ENCODE measurements at places on chromosomes 12 and 14. TPM values are rescaled to one million over a fixed set of nuclear protein-coding genes. Genes with fewer than 3 reads are reported as not detected.

The HOTAIR gene
- not detected for total RNA-seq

GRCh38 chr12:13170892-13171490, 25.5 kb upstream of the EMP1 start:
- no peak overlapping the region for H3K27ac ChIP-seq
- no peak for DNase-seq
- no peaks in the 10 kb centered on the region for H3K27me3 ChIP-seq
- no peak overlapping the region for H3K4me3 ChIP-seq
- no peaks in the 10 kb centered on the region for H3K36me3 ChIP-seq
- H3K4me1 ChIP-seq, result no peaks in the 10 kb centered on the region

The KCNH3 gene
- total RNA-seq, result 5.9 TPM

The OTOGL gene
- total RNA-seq, result 0.83 TPM

The CCDC198 gene
- total RNA-seq, result not detected

DNA sequence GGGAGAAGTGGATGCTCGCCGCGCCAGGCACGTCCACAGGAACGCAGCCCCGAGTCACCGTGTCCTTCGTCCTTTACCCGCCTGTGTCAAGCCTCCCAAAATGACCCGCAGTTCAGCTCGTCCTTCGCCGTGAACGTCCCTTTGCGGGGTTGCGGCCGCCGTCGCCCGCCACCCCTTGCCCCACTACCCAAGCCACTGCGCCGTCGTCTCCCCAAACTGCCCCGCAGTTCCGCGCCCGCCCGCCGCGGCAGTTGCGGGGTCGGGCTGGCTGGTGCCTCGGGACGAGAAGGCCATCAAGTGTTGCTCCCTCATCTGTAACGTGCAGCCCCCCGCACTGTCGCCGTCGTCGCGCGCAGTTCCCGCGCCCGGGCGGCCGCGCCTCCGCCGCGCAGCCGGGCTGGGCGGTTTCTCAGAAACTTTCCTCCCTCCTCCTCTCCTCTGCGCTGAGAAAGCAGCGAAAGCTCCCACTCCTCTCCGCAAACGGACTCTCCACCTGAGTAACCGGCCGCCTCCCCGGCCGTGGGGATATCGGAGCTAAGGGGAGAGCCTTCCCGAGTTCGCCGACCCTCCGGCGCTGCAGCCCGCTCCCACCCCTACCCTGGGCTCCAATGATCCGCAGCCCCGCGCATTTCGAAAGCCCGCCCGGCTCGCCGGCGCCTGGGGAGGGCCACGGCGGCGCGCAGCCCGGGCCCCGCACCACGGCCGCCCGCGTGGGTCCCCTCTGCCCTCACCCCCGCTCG, 6.7 kb downstream of the CDKN1B start:
- H3K4me3 ChIP-seq, result peak overlapping the region; percentile 91
- H3K36me3 ChIP-seq, result no peaks in the 10 kb centered on the region
- peak overlapping the region; percentile 17 for H3K27ac ChIP-seq
- H3K4me1 ChIP-seq, result peaks cover 9% of the 10 kb centered on the region

The EPYC gene
- total RNA-seq, result not detected

DNA sequence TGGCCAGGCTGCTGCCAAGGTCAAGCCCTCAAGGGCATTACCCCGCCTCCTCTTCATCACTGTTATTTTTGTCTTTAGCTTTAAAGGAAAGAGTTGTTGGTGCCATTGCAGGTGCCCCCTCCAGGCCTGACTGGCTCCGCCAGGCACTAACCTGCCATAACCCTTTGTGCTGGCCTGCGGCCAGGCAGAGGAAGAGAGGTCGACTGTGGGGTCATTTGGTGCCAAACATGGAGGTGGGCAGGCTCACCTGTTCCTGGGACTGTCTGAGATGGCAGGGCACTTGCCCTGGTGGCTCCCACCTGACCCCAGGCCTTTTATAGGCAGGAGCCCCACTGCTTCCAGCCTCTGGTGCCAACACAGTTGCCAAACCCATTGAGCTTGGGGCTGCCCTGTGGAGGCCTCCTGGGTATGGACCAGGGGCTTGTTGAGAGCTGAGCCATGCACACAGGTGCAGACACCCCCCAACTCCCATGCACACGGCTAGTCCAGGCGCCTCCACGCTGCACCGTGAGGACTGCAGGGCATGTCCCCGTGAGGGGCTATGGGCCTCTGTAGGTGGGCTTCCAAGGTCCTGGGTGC, 29.4 kb upstream of the PLD4 start:
- H3K27me3 ChIP-seq, result no peaks in the 10 kb centered on the region
- no peak for DNase-seq
- H3K27ac ChIP-seq, result no peak overlapping the region
- H3K4me1 ChIP-seq, result peaks cover 12% of the 10 kb centered on the region

DNA sequence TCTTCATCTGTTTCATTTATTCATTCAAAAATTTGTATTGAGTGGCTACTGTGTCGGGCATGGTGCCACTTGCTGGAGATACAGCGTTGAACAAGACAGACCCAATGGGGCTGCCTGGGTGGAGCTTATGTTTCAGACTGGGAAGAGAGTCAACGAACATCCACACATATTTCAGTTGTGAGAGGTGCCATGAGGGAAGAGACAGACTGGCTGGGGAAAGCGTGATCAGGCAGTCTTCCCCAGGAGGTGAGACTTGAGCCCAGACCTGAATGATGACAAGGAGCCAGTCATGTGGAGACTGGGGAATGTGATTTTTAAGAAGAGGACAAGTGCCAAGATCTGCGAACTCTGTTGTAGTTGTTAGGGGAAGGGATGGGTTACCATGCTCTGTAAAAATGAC, 12.2 kb downstream of the BICD1 start:
- H3K27ac ChIP-seq, result peak overlapping the region; percentile 65
- no peak for DNase-seq
- peak overlapping the region; percentile 70 for H3K4me3 ChIP-seq
- no peaks in the 10 kb centered on the region for H3K27me3 ChIP-seq
- no peaks in the 10 kb centered on the region for H3K36me3 ChIP-seq

DNA sequence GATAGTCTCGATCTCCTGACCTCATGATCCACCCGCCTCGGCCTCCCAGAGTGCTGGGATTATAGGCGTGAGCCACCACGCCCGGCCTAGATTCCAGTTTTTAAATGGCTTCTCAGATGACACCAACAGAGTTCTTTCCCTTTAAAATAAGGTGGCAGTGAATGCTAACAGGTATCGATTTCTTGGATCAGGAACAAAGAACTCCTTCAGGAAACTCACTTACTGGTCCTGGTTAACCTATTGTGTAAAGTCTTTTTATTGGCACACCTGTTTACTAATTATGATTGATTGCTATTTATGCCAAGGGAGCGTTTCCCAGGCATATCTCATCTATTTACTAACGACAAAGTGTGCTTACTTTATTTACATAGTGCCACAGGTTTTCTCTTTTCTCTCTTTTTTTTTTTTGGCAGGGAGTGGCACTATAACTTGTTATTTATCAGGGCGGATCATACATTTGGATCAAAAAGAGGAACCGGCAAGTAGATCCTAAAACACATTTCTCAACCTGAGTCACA, 89.7 kb downstream of the GLT1D1 start:
- H3K4me3 ChIP-seq, result no peak overlapping the region
- no peaks in the 10 kb centered on the region for H3K4me1 ChIP-seq
- peaks cover 10% of the 10 kb centered on the region for H3K36me3 ChIP-seq
- no peak for DNase-seq
- H3K27ac ChIP-seq, result no peak overlapping the region

- DNase-seq, result no peak
- H3K27ac ChIP-seq, result no peak overlapping the region
- H3K4me1 ChIP-seq, result no peaks in the 10 kb centered on the region
- H3K27me3 ChIP-seq, result no peaks in the 10 kb centered on the region
- no peaks in the 10 kb centered on the region for H3K36me3 ChIP-seq
- no peak overlapping the region for H3K4me3 ChIP-seq
Observed at GRCh38 chr14:83101846-83102245, 1568.2 kb upstream of the SEL1L start.

The MYF6 gene
- total RNA-seq, result not detected

DNA sequence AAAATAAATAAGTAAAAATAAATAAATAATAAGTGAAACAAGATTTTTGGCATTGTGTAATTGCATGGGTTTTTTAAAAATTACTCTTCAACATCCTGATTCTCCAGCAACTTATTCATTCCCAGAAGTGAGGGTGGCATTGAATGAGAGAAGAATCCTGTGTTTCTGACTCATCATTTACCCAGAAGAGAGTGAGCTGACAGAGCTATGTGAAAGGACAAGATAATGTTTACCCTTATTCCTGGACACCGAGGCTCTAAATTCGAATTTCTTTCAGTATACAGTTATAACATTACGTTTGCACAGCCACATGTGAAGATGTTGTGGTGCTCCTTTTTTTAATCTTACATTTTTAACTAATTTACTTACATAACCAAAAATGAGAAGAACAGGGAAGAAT, 36.4 kb downstream of the BBS10 start:
- H3K27ac ChIP-seq, result no peak overlapping the region
- no peak for DNase-seq
- no peaks in the 10 kb centered on the region for H3K27me3 ChIP-seq
- H3K4me3 ChIP-seq, result no peak overlapping the region

The GNB3 gene
- 45.7 TPM for total RNA-seq

DNA sequence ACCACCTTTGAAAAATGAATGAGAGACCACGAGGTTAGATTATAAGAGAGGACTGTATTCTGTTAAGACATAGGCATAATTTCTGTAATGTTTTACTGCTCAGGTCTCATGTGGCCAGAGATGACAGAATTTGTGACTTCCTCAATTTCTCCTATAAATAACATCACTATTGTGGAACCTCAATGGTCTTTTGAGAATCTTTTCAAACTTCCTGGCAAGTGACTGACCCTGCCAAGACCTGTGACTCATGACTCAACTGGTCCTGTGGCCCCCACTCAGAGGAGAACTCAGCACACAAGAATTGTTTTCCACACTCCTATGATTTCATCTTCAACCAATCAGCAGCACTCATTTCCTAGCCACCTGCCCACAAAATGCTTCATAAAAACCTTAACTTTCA, 508.2 kb upstream of the ATP2B1 start:
- no peak overlapping the region for H3K4me3 ChIP-seq
- H3K27ac ChIP-seq, result no peak overlapping the region
- H3K36me3 ChIP-seq, result no peaks in the 10 kb centered on the region
- DNase-seq, result no peak

GRCh38 chr12:132085291-132085635, 58.9 kb downstream of the DDX51 start:
- DNase-seq, result no peak
- peak overlapping the region; percentile 87 for H3K4me3 ChIP-seq
- peaks cover 9% of the 10 kb centered on the region for H3K4me1 ChIP-seq
- H3K27me3 ChIP-seq, result peaks cover 5% of the 10 kb centered on the region
- H3K27ac ChIP-seq, result peak overlapping the region; percentile 50

GRCh38 chr12:127558361-127558760, 708.6 kb upstream of the TMEM132C start:
- H3K36me3 ChIP-seq, result no peaks in the 10 kb centered on the region
- no peak overlapping the region for H3K4me3 ChIP-seq
- H3K4me1 ChIP-seq, result no peaks in the 10 kb centered on the region

The ENDOU gene
- not detected for total RNA-seq

DNA sequence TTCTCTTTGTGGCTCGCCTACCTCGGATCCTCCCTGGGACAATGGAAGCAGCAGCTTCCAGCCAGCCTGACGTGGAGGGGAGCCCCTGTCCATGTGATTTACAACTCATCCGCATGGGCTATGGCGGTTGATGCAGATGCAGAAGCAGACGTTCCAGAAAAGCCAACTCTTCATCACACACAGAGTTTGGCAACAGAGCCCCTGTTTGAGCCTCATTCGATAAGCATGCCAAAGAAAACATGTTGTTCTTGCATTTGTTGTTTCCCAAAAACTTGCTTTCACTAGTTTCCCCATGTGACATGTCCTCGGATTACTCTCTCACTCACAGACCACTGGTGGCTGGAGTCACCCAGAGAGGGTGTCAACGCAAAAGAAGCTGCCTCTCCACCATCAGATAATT, 16.4 kb upstream of the TC2N start:
- no peak overlapping the region for H3K27ac ChIP-seq
- no peaks in the 10 kb centered on the region for H3K36me3 ChIP-seq
- H3K4me3 ChIP-seq, result no peak overlapping the region
- no peak for DNase-seq
- H3K27me3 ChIP-seq, result peaks cover 5% of the 10 kb centered on the region

DNA sequence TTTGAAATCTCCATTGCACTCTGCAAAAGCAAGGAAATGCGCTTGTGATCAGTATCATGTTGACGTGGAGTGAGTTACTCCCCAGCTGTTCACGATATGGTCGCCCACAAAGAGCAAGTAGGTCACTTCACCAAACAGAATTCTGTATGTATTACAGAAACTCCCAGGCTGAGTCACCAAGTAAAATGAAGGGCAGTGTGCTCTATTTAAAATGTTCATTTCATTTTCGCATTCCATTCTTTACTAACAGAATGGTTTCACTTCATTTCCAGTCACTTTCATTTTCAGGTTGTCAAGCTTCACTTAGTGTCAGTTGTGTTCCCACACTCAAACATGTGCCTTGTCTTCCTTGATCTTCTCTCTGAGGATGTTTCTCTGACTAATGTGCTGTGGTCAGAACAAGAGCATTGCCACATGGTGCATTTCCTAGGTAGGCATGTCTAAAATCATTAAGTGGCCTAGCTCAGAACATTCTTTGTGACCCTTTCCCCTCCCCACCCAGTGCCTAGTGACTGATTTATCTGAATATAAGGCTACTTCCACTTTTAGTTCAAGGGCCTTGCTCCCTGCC, 391.2 kb downstream of the RAD51B start:
- H3K4me3 ChIP-seq, result no peak overlapping the region
- no peaks in the 10 kb centered on the region for H3K36me3 ChIP-seq
- no peak for DNase-seq
- H3K27me3 ChIP-seq, result no peaks in the 10 kb centered on the region
- no peak overlapping the region for H3K27ac ChIP-seq

DNA sequence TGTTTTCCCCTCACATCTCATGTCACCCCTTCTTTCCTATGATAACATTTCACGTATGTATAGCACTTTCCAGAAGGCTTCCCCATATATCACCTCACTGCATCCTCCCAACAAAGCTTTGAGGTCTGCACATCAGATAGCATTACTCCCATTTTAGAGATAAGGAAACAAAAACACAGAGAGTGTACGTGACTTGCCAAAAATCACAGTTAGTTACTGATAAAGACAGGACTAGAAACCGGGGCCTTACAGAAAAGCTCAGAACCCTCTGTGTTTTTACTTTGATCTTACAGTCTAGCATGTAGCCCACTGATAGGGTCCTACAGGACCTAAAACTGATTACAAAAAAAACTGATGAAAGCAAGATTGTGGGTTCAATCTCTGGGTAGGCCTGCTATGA, 202.9 kb upstream of the CDKN3 start:
- H3K4me3 ChIP-seq, result no peak overlapping the region
- no peaks in the 10 kb centered on the region for H3K4me1 ChIP-seq
- no peaks in the 10 kb centered on the region for H3K36me3 ChIP-seq

DNA sequence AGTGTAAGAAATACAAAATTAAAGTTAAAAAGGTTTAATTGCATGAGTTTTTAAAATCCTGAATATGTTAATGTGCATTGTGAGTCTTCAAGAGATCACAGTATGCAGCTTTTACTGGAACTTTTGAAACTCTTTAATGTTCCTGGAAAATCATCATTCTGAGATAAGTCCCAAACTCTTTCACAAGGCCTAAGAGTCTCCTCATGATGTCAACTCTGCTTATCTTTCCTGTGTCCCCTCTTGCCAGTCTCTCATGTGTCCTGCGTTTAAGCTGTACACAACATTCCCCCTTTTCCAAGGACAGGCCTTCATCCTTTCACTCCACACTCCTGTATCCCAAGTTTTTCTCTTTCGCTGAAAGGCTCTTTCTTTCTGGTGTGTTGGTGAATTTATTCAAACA, 380.1 kb downstream of the SOX5 start:
- H3K27ac ChIP-seq, result no peak overlapping the region
- H3K27me3 ChIP-seq, result peaks cover 5% of the 10 kb centered on the region
- peaks cover 24% of the 10 kb centered on the region for H3K4me1 ChIP-seq
- DNase-seq, result no peak
- peaks cover 16% of the 10 kb centered on the region for H3K36me3 ChIP-seq

GRCh38 chr12:74595696-74596095, 58.1 kb downstream of the ATXN7L3B start:
- H3K4me3 ChIP-seq, result no peak overlapping the region
- DNase-seq, result no peak
- H3K27me3 ChIP-seq, result no peaks in the 10 kb centered on the region
- H3K27ac ChIP-seq, result no peak overlapping the region
- H3K36me3 ChIP-seq, result peaks cover 8% of the 10 kb centered on the region

Measured in glutamatergic neuron (in vitro differentiated cells).